ENCODE measurements at places on chromosomes 13 and 19.

- no peak for DNase-seq
Observed at GRCh38 chr13:102907886-102908515, 62.2 kb downstream of the ERCC5 start.

DNA sequence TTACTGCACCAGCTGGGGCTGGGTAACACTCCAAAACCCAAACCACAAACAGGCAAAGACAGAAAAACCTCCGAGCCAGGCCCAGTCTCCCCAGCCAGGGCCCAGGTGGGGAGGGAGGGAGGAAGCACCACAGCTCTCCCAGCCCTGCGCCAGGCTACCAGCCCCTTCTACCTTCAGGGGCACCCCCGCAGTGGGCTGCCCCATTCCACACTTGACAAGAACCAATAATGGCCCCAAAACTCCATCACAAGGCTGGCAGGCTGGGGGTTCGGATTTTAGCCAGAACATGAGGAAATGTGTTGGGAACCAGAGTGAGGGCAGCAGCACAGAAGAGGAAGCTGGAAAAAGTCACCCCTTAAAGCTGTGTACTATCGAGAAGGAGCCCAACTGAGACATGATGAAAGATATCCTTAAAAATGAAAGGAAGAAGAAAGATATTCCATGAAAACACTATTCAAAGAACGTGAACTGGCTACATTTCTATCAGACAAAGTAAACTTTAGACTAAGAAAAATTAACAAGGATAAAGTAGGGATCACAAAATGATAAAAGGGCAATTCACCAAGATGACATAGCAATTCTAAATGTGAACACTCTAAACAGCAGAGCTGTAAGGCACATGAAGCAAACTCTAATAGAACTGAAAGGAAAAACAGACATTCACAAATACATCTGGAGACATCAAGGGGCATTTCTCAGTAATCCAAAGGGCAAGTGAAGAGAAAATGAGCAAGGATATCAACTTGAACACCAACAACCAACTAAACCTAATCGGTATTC is 12.9 kb downstream of the TUBGCP3 start:
- DNase-seq = no peak

DNA sequence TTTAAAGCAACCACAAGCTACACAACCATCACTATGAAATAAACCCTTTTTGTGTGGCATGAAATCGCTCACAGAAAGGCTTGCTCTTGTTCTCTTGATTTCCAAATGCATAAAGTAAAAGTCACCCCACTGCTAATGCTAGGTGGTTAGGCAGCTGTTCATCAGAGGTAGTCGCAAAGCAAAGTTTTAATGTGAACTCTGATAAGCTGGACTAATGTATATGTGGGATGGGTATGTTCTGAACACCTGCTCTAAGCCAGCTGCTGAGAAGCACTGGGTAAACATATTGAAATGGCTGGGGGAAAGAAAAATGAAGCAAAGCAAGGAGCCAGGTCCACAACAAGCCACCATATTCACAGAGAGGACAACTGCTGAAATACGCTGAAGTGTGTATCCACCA is 142.3 kb downstream of the KLF12 start:
- no peak for DNase-seq

DNA sequence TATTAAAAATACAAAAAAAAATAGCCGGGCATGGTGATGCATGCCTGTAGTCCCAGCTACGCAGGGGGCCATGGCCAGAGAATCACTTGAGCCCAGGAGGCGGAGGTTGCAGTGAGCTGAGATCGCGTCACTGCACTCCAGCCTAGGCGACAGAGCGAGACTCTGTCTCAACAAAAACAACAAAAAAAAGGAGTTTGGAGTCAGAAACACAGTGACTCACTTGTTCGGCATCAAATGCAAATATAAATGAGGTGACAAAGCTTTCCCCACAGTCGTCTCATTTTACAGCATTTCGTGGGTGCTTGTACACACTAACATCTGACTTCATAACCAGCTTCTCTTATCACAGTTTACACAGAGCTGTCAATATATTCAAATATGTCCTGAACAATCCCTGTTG is 11.0 kb downstream of the ZNF665 start:
- DNase-seq = no peak

DNA sequence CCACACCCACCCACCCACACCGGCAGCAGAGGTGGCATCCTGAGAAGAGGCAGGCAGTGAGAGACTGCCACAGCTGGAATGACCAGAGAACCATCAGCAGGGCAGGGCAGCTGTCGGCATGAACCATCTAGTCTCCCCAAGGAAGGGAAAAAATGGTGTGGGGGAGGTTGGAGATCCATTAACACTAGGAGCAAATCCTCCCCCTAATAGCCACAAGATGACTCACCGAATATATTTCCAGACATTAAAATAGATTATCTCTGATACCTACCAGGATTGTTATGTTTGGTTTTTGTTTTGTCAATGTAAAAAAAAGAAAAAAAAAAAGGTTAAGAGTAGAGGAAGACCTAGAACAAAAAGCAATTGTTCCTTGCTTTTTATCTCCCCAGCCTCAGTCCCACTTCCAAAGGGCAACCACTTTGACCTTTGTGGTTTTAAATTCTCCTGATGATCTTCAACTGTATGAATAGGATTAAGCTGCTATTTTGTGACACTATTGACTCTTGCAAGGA is 34.2 kb downstream of the THSD1 start:
- no peak for DNase-seq

- no peak for DNase-seq
Observed at GRCh38 chr19:11201791-11202190, 4.4 kb upstream of the KANK2 start.

GRCh38 chr13:99702687-99703319 is 201.5 kb downstream of the TM9SF2 start:
- no peak for DNase-seq

- no peak for DNase-seq
Observed at GRCh38 chr13:51357928-51358595, 18.6 kb downstream of the SERPINE3 start.

DNA sequence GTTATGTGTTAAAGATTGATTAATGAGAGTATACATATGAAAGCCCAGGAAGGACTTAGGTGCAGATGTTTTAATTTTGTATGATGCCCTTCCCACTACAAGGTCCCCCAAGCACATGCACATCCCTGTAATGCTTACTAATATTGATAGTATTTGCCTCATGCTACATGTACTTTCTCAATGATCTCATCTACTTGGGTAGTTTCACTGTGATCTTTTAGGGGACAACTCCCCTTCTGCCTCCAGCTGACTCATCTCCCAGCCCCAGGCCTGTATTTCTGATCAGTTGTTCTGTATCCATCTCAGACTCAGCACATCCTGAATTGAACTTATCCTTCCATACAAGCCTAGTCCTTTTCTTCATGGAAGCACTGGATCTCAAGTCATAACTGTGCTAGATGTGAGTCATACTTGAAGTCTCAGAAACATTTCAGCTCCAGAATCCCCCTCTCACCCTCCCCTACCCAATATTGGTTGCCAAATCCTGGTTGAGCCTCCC is 49.4 kb upstream of the INTS6 start:
- DNase-seq = no peak
